ENCODE measurements at places on chromosomes 1 and 21.

DNA sequence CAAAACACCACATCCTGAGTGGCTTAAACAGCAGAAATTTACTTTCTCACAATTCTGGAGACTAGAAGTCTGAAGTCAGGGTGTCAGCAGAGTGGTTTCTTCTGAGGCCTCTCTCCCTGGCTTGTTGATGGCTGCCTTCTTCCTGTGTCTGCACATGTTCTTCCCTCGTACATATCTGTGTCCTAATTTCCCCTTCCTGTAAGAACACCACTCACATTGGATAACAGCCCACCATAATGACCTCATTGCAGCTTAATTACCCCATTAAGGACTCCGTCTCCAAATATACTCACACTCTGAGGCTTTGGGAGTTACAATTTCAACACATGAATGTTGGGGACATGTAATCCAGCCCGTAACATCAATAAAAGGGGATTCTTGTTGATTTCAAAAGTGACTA, 23.4 kb downstream of the C8A start:
- no peak for DNase-seq

DNA sequence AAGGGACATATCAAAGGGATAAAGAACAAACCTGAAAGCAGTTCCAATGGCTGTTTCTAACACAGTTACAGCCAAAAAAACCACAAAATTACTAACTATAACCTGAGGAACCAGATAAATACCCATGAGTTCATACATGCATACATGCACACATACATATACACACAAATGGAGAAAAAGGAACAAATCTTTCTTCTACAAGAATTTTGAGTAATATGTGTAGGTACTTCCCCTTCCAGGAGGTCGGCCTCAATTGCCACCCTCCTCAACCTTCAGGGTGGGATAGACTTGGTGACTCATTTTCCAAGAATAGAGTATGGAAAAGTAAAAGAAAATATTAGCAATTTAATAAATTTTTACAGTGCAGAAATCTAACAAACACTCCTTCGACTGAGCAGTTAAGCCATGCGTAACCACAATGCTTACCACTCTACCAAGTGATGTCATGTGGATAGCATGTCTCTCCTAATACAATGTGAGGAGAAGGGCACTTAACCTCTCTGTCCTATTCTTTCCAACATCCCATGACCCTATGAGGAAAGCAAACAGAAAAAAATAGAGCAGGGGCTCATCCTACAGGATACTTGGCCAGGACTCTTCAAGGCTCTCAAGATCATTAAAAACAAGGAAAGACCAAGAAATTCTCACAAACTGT, 243.0 kb upstream of the RUNX1 start:
- DNase-seq, result no peak

GRCh38 chr1:173426057-173426456, 51.1 kb upstream of the PRDX6 start:
- DNase-seq, result no peak

DNA sequence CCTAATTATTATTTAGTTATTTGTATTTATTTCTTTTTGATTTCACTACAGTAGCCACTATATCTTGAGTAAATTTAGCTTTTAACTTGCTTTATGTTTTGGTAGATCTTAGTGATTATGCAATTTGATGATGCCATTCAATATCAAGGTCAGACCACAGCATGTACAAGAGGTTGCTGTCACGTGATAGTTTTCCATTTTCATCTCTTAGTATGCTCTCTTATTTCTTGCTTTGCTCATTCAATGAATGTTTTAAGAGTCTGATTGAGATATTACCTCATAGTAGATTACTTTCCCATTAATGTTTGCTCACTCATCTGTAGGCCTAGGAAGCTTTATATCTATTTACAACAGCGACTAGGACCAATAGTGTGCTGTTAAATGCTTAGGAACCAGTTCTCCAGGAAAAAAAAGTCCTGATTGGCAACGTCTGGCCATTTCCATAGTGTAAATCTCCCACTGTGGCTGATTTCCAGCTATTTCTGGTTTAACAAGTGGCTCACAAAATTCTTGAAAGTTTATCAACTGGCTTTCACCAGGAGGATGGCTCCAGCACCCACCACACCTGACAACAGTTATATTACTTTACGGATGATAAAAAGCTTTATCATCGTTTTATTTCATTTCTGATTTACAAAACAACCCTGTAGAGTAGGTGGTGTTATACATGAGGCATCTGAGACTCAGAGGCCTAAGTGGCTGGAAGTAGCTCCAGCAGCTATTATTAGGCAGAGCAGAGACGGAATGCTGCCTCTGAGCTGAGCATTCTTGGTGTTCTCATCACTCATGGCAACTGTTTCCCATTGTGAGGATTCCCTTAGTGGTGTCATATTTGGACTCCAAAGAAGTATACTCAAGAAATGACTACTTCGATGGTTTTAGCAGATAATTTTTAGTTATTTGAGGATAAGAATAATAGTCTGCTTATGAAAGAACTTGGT, 235.2 kb downstream of the DISC1 start:
- no peak for DNase-seq

DNA sequence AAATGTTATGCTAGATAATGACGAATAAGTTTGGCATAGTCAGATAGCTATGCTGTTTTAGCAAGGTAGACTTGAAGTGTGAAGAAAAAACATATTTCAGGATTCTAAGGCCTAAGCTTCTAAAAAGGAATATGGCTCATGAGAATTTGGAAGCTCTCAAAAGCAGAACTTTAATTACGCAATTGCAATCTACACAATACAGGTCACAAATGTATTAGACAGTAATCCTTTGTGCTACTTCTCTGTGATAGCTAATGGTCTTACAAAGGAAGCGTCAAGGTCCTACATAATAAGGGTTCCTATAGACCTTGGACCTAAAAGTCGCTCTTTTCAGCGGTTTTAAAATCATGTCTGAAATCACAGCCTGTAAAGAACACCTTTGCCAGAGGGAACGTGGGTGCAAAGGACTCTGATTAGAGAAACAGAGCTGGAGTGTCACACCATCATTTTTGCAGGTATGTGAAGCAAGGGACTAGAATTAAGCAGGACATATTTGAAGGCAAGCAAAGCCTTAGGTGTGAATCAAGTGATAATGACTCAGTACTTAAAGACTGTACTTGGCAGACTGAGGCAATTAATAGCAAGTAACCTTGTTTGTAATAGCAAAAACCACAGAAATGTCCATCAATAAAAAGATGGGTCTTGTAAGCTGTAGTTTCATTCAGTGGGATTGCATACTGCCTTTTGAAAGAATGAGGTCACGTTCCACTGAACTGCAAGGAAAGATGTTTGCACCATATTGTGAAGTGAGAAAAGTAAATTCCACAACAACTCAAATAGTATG, 420.2 kb downstream of the KCTD3 start:
- DNase-seq, result no peak

DNA sequence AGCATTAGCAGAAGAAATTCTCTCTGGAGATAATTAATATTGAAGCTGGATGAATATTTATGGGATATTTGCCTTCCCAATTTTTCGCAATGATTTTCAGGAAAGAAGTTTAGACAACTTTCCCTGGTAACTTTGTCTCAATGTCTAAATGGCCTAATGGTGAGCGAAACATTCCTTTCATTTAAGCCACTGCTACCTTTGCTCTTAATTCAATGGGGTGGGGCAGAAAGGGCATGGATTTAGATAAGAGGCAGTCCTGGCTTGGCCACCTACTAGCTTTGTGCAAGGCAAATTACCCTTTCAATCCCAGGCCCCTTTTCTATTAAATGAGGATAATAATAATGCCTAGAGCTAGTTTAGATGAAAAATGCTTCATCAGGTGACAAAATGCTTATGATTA, 27.1 kb upstream of the LYST start:
- DNase-seq, result no peak

- no peak for DNase-seq
Observed at GRCh38 chr21:42541174-42541573, 27.5 kb downstream of the SLC37A1 start.

DNA sequence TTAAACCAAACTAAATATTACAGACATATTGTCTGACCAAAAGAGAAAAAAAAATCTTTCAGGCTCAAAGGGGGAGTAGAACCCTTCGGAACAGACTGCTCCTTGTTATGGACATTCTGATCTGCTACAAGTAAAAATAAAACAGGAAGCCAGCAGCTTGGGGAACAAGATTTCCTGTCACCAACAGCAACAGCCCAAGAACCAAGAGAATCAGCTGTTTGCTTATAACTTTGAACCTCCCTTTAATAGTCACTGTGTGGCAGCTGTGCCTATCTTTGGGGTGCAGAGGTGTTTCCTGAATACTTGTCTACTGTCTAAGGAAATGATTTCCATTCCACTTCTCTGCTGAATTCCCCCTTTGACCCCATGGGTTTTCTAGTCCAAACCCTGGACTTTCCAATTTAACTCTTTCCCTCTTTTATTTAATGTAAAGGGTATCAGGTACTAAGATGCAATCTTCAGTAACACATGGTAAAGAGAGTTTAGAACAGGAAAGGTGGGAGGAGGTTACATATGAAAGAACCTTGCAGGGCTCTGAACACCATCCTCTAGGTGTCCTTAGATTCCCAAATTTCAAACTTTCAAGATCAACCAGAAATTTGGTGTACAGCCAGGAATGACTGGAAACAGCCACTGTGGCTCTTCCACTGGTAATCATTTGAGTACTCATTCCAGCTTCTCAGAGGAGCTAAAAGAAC, 38.6 kb downstream of the GPR3 start:
- peak; percentile 65 for DNase-seq

- no peak for DNase-seq
Observed at GRCh38 chr21:16323596-16323995, 593.8 kb downstream of the USP25 start.

DNA sequence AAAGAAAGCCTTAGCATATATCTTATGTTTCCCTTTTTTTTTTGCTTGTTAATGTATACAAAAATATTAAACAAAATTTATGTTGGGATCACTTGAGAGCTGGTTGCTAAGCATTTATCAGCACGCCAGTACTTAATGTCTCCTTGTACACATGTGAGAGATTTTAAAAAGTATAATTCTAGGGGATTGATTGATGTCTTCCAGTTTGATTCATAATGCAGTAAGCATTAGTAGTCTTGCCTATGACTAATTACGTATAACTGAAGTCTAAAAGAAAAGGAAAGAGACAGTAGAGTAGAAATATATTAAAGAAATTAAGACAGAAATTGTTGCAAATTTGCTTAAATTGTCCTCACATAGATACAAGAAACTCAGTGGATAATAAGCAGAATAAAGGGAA, 1630.4 kb upstream of the B3GALT2 start:
- no peak for DNase-seq

- no peak for DNase-seq
Observed at GRCh38 chr1:212053993-212054392, 18.4 kb downstream of the DTL start.

GRCh38 chr1:96487394-96487793, 234.2 kb upstream of the PTBP2 start:
- DNase-seq, result peak; percentile 73

- DNase-seq, result no peak
Observed at GRCh38 chr1:90384193-90384592, 332.9 kb downstream of the BARHL2 start.

- DNase-seq, result no peak
Observed at GRCh38 chr1:161836018-161836417, 69.9 kb downstream of the ATF6 start.

- no peak for DNase-seq
Observed at GRCh38 chr1:188444526-188444925, 1615.8 kb downstream of the PLA2G4A start.

DNA sequence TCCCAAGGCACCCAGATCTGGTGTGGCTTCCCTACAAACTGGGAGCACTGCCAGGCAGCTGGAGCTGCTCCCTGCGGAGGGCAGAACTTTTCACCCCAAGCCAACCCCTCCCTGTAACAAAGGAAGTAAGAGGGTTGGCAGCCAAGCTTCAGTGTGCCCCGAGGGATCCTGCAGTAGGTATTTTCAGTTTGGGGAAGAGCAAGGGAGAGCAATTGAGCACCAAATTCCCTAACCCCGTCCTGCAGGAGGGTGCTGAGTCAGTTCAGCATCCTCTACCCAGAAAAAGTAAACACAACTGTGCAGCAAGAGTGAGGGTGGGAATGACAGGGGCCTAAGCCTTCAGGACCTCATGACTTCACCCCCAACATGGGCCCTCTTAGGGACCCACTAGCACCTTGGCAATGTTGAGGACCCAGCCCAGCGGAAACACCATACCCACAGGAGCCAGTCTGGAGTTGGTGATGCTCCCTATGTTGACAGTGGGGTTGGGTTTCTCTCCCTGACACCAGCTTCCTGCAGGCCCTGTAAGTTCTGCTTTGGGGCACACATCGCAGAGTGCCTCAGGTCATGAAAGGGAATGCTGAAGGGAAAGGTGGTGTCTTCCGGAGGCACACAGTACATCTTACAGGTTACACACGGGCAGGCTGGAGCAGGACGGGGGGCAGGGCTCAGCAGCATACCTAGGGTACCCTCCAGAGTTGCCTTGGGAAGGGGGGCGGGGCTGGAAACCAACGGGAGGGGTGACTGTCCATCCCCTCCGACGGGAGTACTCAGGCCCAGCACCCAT, 14.8 kb downstream of the SH3BP5L start:
- DNase-seq, result no peak

- no peak for DNase-seq
Observed at GRCh38 chr1:30490554-30491053, 232.8 kb downstream of the MATN1 start.

DNA sequence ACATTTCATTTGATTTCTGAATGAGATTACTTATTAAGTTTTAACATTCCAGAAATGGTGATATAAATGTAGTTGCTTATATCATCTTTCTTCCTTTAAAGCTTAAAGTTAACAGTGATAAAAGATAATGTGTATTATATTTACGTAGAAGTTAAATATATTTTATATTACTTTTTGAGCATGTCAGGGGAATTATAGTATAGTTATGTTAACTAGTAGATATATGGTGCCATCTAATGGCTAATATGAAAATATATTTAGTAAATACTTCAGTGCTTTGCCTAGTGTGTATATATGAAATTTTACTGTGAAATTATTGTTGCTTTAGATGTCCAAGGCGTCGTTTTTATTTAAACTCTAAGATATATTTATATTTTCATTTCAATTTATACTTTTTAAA, 51.5 kb downstream of the SYT14 start:
- DNase-seq, result no peak

- peak; percentile 27 for DNase-seq
Observed at GRCh38 chr1:204077979-204078696, 5.2 kb downstream of the SOX13 start.

DNA sequence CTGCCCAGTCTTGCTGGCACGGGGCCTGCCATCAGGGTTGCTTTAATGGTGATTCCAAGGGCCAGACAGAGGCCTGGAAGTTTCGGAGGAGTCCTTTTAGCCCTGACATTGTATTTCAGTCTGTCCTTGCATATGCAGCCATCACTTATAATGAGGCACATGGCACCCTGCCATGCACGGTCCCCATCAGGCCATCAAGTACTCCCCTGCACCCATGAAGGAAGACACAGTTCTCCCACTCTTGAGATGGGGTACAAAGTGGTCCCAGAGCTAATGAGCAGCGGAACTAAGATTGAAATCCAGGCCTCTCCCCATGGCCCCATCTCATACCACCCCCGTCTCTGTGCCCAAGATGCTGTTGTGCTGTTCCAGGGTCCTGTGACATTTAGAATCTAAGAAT, 596.6 kb downstream of the PTPRU start:
- DNase-seq, result no peak

- no peak for DNase-seq
Observed at GRCh38 chr1:201655243-201655642, 116.3 kb downstream of the NAV1 start.

Measured in putamen (tissue), 1 donor.